ENCODE measurements at places on chromosomes 4 and X.

DNA sequence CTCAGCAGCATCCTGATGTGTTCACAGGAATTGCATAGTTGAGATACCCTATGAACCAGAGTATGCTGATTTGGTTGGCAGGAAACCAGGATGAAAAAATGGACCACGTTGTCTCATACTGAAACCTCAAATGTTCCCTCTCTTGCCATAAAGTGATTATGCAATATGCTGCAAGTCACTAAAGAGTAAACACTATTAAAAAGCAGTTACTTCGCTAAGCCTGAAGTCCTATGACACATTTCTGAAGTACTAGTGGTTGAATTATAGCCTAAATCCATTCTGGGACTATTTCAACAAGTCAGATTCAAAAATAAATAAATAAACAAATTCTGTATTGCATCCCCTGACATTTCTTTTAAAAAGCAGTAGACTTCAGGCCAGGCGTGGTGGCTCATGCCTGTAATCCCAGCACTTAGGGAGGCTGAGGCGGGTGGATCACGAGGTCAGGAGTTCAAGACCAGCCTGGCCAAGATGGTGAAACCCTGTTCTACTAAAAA, 106.0 kb upstream of the NAP1L5 start:
- DNase-seq, result no peak

- DNase-seq, result no peak
These were observed 135.5 kb downstream of the TMEM47 start for GRCh38 chrX:34521563-34521962.

DNA sequence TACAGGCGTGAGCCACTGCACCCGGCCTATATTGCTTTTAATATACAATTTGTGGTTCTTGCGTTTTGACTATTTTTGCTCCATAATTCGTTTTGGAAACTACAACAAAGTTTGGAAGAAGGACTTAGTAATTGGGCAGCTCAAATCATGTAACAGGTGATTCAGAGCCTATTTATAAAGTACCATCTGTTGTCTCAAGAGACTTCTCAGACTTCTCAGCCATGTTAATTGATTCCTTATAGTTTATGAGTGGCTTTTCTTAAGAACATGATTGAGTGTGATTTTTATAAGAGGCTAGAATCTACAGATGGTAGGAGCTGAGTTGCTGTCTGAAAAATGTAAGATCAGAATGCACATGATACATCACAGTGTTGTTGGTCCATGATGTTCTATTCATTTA, 240.2 kb downstream of the ADGRL3 start:
- DNase-seq, result no peak

DNA sequence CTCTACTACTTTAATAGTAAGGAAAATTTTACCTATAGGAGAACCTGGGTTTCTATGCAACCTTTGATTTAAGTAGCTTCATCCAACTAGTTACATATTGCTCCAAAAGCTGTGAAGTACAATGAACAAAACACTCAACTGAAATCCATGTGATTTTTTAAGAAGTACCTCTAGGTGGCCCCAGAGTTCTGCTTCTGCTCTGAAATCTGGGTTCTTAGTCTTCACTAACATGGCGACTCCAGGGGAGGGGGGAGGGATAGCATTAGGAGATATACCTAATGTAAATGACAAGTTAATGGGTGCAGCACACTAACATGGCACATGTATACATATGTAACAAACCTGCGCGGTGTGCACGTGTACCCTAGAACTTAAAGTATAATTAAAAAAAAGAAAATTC, 73.4 kb upstream of the MAGEB2 start:
- DNase-seq, result no peak

DNA sequence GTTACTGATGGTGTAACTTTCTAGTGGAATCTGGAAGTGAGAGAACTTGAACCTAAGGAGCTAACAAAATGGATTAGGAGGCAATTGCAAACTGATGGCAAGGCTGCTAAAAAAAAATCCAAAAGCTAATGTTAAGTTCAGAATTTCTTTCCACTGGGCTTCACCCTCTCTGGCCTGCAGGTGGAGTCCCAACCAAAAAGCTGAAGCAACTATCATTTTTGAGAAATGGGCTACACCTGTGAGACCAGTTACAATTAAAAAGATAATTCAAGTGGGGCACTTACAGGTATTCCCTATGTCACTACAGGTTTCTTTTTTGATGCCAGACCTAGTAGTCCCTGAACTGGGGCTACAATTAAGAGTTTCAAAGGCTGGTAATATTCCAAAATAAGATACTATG, 142.1 kb upstream of the FTHL17 start:
- DNase-seq, result no peak

- DNase-seq, result no peak
These were observed 238.1 kb upstream of the GPC4 start for GRCh38 chrX:133653358-133653757.

- DNase-seq, result no peak
These were observed 10.5 kb downstream of the PTTG2 start for GRCh38 chr4:37970702-37971101.

GRCh38 chr4:173370130-173370476, 651 bp upstream of the SAP30 start:
- no peak for DNase-seq

- DNase-seq, result no peak
These were observed 75.2 kb upstream of the ENPP6 start for GRCh38 chr4:184292877-184293276.

DNA sequence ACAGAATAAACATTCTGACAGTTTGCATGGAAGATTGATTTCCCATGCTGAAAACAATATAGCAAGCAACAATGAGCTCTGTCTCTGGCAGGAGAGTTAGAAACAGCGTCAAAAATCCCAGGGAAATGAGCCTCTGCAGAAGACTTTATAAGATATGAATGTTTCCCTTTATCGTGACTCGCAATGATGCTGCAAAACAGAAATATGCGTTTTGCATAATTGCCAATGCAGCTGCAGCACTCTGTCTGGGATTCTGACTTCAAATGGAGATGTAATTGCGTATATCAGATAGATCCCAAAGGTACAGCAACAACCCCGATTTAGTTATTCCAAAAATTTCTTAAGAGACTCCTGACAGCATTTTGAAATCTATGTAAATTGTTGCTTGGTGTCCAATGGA, 702.4 kb upstream of the EPHA5 start:
- DNase-seq, result no peak

- DNase-seq, result no peak
These were observed 60.9 kb upstream of the IL13RA1 start for GRCh38 chrX:118666521-118666920.

GRCh38 chrX:106903291-106903824, at the start of gene RIPPLY1:
Gene RIPPLY1 (minus strand): TSS chrX:106903341. CDS start chrX:106903287, 54 bp downstream.
- no peak for DNase-seq

- no peak for DNase-seq
These were observed 343.6 kb downstream of the ARHGAP10 start for GRCh38 chr4:148075438-148075837.

DNA sequence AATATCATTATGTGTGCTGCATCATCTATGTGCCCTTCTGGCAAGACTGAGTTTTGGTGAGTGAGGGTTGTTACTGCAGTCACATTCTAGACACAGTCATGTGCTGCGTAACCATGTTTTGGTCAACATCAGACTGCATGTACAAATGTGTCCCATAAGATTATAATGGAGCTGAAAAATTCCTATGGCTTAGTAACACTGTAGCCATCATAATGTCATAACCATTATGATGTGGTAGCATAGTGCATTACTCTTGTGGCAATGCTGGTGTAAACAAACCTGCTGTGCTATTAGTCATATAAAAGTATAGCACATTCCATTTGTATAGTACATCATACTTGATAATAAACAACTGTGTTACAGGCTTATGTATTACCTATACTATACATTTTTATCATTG, 198.1 kb upstream of the NUDT6 start:
- DNase-seq, result no peak

- no peak for DNase-seq
These were observed 28.4 kb upstream of the SULT1E1 start for GRCh38 chr4:69888336-69888735.

DNA sequence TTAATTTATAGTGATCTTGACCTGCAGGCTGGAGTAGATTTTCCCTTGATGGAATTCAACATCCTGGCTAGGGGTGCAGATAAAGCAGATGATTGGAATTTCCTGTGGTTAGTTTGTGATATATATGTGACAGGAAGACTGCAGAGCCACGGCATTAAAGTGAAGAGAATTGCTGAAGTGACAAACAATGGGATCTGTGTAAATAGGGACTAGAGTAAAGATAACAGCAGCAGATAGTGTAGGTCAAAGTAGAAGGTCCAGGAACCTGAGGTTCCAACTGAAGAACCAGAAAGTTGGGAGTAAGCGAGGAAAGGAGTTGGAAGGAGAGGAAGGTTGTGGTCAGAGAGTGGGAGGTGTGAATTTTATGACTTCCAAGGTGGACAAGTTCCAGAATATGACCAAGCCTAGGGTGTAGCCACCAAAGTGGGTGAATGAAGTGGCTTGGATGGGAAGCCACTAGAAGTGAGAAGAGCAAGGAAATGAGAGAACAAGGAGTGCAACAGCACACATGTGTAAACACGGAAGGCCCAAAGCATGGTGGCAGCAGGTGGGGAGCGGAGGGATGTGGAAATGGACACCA, 325.0 kb downstream of the RAB28 start:
- no peak for DNase-seq

DNA sequence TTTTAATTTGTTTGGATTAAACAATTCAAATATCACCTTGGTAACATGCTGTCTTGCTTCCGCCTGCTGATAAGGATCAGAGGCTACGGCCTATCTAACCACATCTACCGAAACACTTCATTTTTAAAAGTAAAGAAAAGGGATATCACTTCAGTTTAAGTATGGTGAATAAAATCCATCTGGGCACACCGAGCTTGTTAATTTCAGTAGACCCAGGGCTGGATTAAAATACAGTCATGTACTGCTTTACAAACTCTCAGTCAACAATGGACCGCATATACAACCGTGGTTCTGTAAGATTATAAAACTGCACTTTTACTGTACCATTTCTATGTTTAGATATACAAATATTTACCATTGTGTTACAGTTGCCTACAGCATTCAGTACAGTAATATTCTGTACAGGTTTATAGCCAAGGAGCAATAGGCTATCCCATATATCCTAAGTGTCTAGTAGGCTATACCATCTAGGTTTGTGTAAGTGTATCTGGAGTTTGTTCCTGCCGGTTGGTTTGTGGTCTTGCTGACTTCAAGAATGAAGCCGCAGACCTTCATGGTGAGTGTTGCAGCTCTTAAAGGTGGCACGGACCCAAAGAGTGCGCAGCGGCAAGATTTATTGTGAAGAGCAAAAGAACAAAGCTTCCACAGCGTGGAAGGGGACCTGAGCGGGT, 40.0 kb downstream of the SEPTIN11 start:
- DNase-seq, result no peak

DNA sequence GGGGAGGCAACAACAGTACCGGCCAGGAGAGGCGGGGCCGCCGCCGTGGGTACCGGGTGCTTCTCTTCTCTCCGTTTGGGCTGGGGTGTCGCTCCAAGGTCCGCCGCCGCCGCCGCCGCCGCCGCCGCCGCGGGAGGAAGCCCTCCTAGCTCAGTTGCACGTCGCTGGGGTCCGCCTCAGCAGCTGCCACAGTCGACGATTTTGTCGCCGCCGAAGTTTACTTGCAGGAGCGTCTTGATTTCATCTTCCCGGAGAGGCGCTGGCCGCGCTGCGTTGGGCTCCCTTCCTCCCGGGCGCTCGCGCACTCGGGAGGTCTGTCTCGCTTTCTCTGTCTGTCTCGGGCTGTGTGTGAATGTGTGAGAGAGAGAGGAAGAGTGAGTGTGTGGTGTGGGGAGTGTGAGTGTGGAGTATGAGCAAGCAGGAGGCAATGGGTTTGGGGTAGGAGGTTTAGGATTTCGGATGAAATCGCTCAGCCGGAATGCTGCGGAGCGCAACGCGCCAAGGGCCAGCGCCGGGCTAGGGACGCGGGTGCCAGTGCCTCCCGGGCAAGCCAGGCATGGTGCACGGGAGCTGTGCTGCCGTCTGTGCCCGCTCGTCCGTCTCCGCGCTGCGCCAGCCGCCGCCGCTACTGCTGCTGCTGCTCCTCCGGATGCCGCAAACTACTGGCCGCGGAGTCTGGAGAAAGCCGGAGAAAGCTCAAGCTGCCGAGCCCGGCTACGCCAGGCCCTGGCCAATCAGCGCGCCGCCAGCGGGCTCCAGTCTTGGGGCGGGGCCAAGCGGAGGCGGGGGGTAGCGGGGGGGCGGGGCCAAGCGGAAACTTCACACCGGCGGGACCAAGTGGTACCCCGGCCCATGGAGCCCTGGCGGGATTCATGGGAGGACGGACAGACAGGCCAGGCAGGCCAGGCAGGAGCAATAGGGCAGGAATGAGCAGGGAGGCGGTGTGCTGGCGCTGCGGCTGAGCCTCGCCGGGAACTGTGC, at the start of gene PCDH19:
TSS of gene PCDH19 (minus strand) at position 664 of the 981 bp plus-strand sequence. CDS start 1,676 bp downstream, outside the sequence.
- no peak for DNase-seq

DNA sequence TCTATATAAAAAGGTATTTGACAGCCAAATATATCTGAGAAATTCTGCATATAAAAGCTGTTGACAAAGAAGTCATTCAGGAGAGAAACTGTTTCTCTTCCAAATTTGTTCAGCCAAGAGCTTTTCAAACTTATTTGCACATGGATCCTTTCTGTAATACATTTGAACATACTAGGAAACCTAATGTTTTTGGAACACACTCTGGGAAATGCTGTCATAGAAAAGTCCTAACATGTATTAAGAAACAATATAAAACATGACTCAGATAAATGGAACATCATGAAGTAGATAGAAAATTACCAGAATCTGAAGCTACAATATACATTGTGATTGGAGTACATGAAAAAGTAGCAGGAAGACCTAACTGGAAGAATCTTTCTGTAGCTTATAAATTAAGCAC, 781.5 kb upstream of the EPHA5 start:
- no peak for DNase-seq

DNA sequence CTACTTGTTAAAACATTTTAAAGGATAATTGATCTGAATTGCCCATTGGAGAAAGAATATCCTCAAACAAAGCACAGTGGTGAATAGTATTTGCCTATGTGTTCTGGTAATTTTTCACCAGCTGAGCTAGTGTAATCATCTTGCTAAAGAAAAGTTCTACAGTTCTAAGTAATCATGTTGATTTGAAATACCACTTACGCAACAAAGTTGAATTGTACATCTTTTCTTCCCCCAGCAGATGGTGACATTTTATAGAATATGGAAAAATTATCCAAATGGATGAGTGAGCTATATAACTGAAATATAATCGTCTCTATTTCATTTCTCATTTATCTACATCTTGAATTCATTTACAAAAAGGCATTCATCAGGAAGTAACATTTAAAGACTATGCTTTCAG, 9.7 kb upstream of the ZNF674 start:
- no peak for DNase-seq

- no peak for DNase-seq
These were observed 140.2 kb upstream of the KLF3 start for GRCh38 chr4:38523524-38524448.

- DNase-seq, result no peak
These were observed 25.5 kb downstream of the PDLIM5 start for GRCh38 chr4:94477227-94477626.

GRCh38 chrX:46433892-46434291, 111.3 kb downstream of the ZNF674 start:
- DNase-seq, result no peak

- no peak for DNase-seq
These were observed 37.2 kb downstream of the EDNRA start for GRCh38 chr4:147518086-147518485.

DNA sequence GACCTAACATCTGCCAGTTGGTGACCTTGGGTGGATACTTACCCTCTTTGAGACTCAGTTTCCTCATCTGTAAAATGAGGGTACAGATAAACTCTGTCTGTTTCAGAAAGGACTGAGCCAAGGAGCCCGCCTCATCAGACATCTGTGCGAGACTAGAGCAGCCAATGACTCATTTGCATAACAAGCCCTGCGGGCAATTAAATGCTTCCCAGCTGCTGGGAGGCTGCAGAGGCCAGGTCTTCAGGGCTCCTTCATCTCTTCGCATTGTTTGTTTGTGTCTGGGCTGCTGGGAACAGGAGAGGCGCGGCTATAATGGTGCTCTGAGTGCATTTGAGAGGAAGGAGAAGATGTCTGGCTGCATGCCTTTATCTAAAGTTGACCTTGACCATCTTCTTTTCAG, 85.0 kb downstream of the ADRA2C start:
- DNase-seq, result no peak

All from vagina (tissue), 2 donors.